Panc1 (cell line): ENCODE measurements at places on chromosomes 1 and 21. TPM values are rescaled to one million over a fixed set of nuclear protein-coding genes. Genes with fewer than 3 reads are reported as not detected.

- H3K27me3 ChIP-seq: no peaks in the 10 kb centered on the region; the same call in 1 of the 2 replicates
- H3K36me3 ChIP-seq: no peaks in the 10 kb centered on the region
- no peak for DNase-seq
- H3K4me3 ChIP-seq: no peak overlapping the region
- no peak overlapping the region for H3K27ac ChIP-seq
Measured at GRCh38 chr21:35637431-35637830, 422.9 kb downstream of the SETD4 start.

Gene SYTL1
- 2.4 TPM for total RNA-seq

DNA sequence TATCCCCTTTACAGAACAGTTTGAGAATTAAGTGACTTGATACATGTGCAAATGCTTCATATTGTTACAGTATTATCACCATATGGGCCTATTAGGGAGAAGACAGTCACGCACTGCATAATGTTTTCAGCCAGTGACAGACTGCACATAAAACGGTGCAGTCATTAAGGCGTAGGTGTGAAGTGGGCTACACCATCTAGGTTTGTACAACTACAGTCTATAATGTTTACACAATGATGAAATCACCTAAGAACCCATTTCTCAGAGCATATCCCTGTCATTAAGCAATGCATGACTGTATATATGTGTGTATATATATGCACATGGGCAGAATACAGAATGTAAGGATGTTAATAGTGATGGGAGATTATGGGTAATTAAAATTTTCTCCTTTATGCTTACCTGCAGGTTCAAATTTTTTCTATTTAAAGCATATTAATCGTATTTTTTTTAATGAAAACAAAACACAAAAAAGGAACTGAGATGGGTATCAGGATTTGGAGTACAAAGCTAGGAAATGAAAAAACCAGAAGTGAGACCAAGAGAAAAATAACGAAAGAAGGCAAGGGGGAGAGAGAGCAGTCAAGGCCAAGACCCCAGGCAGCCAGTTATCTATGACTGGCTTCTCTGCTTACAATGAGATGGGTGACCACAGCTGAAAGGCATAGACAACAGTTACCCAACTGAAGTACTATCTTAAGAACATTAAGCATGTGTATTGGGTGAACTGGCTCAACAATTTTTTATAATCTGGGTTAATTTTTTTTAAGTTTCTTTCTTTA lies 122.9 kb upstream of the DAB1 start:
- no peak overlapping the region for H3K27ac ChIP-seq
- no peaks in the 10 kb centered on the region for H3K4me1 ChIP-seq
- no peaks in the 10 kb centered on the region for H3K27me3 ChIP-seq
- H3K4me3 ChIP-seq: no peak overlapping the region

DNA sequence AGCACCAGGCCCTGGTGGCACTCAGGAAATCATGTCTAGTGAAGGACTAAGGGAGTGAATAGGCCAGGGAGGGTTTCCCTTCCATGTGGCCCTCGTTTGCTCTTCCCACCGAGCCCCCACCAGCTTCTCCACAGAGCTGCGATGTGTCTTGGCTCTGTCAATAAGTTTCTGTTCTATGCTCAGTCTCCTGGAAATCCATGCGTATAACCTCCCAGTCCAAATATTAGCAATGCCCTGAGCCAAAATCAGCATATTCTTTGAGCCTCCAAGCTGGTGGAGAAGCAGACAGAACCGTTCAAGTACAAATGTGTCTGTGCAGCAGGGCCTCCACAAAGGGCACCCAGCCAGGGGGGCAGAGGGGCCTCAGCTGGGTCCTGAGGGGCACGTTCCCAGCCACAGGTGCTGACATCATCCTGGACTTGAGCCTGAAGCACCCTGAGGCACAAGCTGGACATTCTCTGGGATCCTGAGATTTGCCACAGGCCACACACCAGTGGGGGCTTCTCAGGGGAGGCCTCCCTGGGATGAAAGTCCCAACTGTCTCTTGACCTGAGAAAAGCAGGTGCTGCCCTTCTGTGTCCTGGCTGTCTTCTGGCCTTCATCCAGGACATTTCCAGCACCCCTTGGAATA lies 350.5 kb upstream of the VAMP3 start:
- no peaks in the 10 kb centered on the region for H3K4me1 ChIP-seq
- no peak overlapping the region for H3K4me3 ChIP-seq
- no peak overlapping the region for H3K27ac ChIP-seq
- no peaks in the 10 kb centered on the region for H3K36me3 ChIP-seq
- no peaks in the 10 kb centered on the region for H3K27me3 ChIP-seq

DNA sequence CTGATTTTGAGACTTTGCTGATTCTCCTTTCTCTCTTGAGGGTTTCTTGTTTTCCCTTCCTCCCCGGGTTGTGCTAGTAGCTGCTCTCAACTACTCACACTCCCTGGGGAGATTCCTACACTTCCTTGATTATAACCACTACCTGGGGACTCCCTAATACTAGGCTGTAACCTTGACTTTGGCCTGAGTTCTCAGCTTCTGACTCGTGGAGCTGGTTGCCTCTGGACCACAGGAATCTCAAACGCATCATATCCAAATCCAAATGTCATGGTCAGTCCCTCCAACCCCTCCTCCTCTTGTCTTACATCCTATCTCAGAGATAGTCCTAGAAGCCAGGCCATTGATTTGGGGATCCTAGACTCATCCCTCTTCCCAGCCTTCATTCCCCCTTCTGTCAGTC lies 12.0 kb downstream of the MOV10 start:
- H3K36me3 ChIP-seq: no peaks in the 10 kb centered on the region; the same call in 1 of the 2 replicates
- no peak overlapping the region for H3K4me3 ChIP-seq
- H3K27ac ChIP-seq: no peak overlapping the region
- H3K27me3 ChIP-seq: no peaks in the 10 kb centered on the region
- no peak for DNase-seq

GRCh38 chr1:246793356-246793896 lies 69.2 kb downstream of the SCCPDH start:
- no peaks in the 10 kb centered on the region for H3K27me3 ChIP-seq
- no peaks in the 10 kb centered on the region for H3K4me1 ChIP-seq
- no peak overlapping the region for H3K27ac ChIP-seq
- H3K36me3 ChIP-seq: no peaks in the 10 kb centered on the region

- DNase-seq: no peak
- H3K4me3 ChIP-seq: no peak overlapping the region
- no peak overlapping the region for H3K27ac ChIP-seq
- H3K36me3 ChIP-seq: no peaks in the 10 kb centered on the region
Measured at GRCh38 chr1:77139389-77139788, 79.8 kb downstream of the PIGK start.

GRCh38 chr1:197773856-197774255 lies 1.4 kb downstream of the DENND1B start:
- H3K36me3 ChIP-seq: no peaks in the 10 kb centered on the region; the same call in 1 of the 2 replicates
- H3K27me3 ChIP-seq: no peaks in the 10 kb centered on the region
- no peak for DNase-seq
- H3K27ac ChIP-seq: no peak overlapping the region; the same call in 1 of the 2 replicates
- H3K4me3 ChIP-seq: peak overlapping the region; percentile 72; the same call in 1 of the 2 replicates

GRCh38 chr1:89865498-89866382 lies 44.9 kb downstream of the LRRC8D start:
- H3K4me3 ChIP-seq: no peak overlapping the region
- DNase-seq: no peak
- 0 out of 2 replicates have a peak, but pooled peaks cover 2% of the 10 kb centered on the region for H3K36me3 ChIP-seq
- peak overlapping the region; percentile 44; the same call in 1 of the 2 replicates for H3K27ac ChIP-seq

Gene C1orf56
- 2.7 TPM for total RNA-seq

Gene SYCP1
- not detected for total RNA-seq

DNA sequence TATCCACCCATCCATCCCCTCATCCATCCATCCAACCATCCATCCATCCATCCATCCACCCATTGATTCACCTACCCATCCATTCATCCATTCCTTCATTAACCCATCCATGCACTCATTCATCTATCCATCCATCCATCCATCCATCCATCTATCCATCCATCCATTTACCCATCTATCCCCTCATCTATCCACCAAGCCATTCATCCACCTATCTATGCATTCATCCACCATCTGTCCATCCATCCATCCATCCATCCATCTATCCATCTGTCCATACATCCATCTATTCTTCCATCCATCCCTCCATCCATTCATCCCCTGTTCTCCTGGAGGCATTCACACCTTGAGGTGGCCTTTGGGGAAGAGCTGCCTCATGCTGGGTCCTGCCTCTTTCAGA lies 107.0 kb downstream of the PRDM16 start:
- H3K27ac ChIP-seq: no peak overlapping the region
- no peak for DNase-seq
- H3K36me3 ChIP-seq: no peaks in the 10 kb centered on the region
- H3K4me1 ChIP-seq: peaks cover under 1% of the 10 kb centered on the region; the same call in 1 of the 2 replicates

Gene LCK
- total RNA-seq: 0.57 TPM

DNA sequence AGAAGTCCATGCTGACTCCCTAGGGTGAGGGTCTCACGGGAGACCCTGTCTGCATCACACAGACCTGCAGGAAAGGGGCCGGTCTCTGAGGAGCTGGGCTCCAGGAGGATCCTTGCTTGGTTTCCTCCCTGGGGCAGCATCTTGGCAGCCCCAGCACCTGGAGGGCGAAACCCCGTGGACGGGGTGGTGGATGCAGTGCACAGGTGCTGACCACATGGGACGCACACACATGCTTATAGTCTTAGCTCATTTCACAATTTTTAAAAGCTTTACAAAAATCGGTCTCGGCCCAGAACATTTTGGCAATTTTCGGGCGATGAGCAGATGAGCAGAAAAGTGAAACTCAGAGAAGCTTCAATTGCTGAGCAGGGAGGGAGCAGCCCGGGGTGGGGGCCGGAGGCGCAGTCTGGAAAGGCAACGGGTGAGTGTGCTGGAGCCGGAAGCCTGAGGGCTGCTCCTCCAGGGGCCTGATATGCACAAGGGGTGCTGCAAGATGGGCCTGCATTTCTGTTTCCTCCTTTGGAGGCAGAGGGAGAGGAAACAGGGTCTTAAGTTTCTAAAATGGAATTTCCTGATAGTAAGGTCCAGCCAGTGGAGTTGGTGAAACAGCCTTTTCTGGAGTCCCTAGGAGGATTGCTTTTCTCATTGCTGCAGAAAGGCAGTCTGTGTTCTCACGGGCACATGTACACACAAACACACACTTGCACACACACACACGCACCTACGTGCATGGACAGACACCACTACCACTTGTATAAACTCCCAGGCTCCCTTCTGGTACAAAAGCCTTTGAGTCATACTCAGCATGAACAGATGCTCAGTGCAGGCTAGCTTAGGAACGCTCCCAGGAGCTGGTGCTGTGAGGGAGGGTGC lies 60.6 kb downstream of the SCCPDH start:
- no peak overlapping the region for H3K27ac ChIP-seq
- H3K36me3 ChIP-seq: no peaks in the 10 kb centered on the region
- no peaks in the 10 kb centered on the region; the same call in 1 of the 2 replicates for H3K4me1 ChIP-seq

DNA sequence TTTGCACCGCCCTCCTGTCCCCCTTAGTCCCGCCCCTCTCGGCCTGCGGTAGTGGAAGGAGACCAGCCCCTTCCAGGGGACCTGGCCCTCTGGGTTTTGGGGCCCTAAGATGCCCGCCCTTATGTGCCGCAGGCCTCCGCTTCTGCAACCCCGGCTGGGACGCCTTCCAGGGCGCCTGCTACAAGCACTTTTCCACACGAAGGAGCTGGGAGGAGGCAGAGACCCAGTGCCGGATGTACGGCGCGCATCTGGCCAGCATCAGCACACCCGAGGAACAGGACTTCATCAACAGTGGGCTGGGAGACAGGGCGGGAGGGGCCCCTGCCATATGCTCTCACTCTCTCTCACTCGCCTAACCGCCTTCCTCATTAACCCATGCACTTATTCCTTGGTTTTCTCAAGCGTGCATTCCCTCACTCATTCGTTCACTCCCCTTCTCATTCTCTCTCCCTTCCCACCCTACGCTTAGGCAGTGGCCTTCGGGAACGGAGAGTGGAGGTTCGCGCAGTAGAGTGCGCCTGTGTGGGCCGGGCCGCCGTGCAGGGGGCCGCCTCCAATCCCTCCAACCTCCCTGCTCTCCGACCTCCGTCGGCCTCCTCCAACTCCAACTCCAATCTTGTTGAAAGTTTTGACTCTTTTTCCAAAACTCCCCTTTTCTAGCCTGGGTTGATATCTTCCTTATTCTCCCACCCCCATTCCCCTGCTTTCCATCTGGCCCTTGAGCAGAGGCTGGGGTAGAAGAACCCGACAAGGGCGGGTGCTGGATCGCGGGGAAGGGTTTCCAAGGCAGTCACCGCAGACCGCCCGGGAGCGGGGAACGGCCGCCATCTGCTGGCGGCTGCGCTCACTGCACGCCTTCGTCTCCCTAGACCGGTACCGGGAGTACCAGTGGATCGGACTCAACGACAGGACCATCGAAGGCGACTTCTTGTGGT lies 15.2 kb downstream of the BCAN start:
- no peaks in the 10 kb centered on the region for H3K27me3 ChIP-seq
- H3K27ac ChIP-seq: no peak overlapping the region; the same call in 1 of the 2 replicates
- no peak for DNase-seq
- H3K36me3 ChIP-seq: no peaks in the 10 kb centered on the region; the same call in 1 of the 2 replicates
- H3K4me1 ChIP-seq: peaks cover 32% of the 10 kb centered on the region
- peak overlapping the region; percentile 17 for H3K4me3 ChIP-seq

Gene DDR2
- 1.9 TPM for total RNA-seq

DNA sequence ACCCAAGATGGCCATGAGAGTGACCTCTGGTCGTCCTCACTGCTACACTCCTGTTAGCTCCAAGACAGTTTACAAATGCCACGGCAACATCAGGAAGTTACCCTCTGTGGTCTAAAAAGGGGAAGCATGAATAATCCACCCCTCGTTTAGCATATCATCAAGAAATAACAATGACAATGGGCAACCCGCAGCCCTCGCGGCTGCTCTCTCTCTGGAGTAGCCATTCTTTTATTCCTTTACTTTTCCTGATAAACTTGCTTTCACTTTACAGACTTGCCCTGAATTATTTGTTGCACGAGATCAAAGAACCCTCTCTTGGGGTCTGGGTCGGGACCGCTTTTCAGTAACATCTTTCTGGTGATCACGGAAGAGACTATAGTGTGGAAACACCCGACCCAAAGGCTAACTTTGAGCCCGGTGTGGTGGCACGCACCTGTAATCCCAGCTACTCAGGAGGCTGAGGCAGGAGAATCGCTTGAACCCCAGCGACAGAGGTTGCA lies 19.8 kb upstream of the COX20 start:
- no peak overlapping the region for H3K27ac ChIP-seq
- H3K27me3 ChIP-seq: no peaks in the 10 kb centered on the region
- no peaks in the 10 kb centered on the region for H3K4me1 ChIP-seq
- H3K4me3 ChIP-seq: no peak overlapping the region
- DNase-seq: no peak

GRCh38 chr1:233005703-233006102 lies 55.3 kb downstream of the NTPCR start:
- DNase-seq: no peak
- H3K36me3 ChIP-seq: no peaks in the 10 kb centered on the region
- no peaks in the 10 kb centered on the region for H3K4me1 ChIP-seq
- no peak overlapping the region for H3K27ac ChIP-seq
- no peaks in the 10 kb centered on the region for H3K27me3 ChIP-seq
- H3K4me3 ChIP-seq: no peak overlapping the region
